NCI-H1092 treated with DMSO at 0.1 percent for 48 hours (cell line): ENCODE measurements at places on chromosomes 7 and 10.

DNA sequence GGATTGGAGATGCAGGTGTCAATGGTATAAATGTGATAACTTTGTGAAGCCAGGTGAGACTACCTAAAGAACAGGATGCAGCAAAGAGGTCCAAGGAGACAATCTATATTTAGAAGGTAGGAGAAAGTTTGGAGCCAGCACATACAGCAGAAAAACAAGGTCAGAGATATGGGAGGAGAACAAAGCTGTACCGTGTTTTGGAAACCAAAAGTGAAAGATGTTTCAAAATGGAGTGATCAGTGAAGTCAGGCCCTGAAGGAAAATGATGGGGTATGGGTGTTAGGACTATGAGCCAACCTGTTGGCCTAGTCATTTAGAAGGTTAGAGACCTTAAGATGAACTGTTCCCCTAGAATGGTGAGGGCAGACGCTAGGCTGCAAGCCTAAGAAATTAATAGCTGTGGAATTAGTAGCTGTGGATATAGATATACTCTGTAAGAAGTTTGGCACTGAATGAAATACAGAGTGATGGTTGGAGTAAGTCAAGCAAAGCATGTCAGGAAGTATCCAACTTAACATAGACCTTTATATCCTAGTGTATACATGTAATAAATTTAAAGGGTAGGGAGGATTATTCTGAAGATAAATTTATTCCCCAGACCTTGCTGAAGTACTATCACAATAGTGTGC is 149.8 kb upstream of the WNT16 start:
- no peak for DNase-seq

- DNase-seq = no peak
Measured at GRCh38 chr10:12634621-12634931, 285.2 kb downstream of the CAMK1D start.

GRCh38 chr7:107993891-107994291 is 9.1 kb downstream of the LAMB1 start:
- peak; percentile 50 for DNase-seq

DNA sequence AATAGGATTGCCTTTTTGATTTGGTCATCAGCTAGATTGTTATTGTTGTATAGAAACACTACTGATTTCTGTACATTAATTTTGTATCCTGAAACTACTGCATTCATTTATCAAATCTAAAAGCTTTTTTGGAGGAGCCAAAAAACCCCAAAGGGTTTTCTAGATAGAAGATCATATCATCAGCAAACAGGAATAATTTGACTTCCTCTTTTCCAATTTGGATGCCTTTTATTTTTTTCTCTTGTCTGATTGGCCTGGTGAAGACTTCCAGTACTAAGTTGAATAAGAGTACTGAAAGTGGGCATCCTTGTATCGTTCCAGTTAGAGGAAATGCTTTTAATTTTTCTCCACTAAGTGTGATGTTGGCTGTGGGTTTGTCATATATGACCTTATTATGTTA is 10.6 kb upstream of the ENTPD7 start:
- no peak for DNase-seq

DNA sequence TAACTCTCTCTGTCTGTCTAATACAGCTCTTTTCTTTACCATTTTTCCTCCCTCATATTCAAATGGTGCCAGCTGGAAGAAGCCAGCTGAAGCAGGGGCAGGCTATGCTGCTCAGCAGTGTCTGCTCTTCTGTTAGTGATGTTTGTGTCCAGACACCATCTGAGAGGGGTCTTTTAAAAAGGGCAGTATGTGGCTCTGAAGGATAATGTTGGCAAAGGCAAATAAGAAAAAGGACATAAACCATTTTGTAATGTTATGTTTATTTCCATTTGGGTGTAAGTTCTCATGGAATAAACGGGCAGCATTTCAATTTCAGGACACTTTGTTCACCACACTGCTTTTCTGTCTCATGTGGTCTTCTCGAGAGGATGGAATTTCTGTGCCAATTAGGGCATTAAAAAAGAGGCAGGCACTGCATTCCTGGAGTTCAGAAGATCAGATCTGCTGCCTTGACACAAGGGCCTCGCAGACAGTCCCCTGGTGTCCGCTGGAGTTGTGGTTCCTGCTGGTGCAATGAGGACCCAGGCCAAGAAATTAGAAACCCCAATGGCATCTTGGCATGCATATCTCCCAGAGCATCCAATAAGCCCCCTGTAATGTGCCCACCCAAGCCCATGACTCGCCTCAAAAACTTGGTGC is 109.0 kb upstream of the ELMO1 start:
- DNase-seq = no peak

DNA sequence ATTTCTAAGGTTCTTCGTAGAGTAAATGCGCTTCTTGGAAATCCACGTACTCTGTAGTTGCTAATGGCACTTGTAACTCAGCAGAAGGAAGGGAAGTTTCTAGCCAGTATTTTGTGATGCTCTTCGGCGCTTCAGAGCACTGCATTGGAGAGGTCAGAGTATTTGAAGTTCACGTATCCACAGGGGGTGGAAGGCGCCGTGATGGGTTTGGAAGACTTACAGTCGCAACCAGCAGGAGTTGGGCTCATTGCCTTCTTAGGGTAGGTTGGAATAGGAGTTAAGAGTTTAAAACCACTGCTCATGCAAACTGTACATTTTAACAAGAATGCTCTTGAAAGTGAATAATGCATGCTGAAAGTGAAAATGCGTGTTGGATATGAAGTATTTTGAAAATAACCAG is 49.1 kb downstream of the SHH start:
- DNase-seq = no peak

- DNase-seq = peak; percentile 72
Measured at GRCh38 chr7:115851291-115851690, 179.3 kb downstream of the TFEC start.

GRCh38 chr10:70041016-70041415 is 11.6 kb upstream of the MACROH2A2 start:
- DNase-seq = no peak

- DNase-seq = no peak
Measured at GRCh38 chr10:79045566-79046175, 23.1 kb upstream of the ZMIZ1 start.

DNA sequence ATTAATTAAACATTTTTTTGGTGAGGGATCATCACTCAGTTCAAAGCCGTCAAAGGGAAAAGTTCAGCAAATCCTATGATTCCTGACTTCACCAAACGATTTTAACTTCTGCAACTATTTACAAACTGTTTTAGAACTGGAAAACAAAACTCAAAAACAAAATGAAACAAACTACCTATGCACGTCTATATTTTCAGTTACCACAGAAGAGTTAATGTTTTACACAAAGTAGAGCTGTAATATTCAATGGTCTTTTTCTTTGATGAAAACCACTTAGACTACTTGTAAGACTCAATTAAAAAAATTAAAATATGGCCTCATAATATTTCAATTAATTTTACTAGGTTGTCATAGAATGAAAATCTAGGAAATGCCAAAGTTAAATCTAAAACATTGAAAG is 131.5 kb downstream of the ATE1 start:
- DNase-seq = no peak

- no peak for DNase-seq
Measured at GRCh38 chr10:29861811-29862505, 197.4 kb downstream of the JCAD start.

DNA sequence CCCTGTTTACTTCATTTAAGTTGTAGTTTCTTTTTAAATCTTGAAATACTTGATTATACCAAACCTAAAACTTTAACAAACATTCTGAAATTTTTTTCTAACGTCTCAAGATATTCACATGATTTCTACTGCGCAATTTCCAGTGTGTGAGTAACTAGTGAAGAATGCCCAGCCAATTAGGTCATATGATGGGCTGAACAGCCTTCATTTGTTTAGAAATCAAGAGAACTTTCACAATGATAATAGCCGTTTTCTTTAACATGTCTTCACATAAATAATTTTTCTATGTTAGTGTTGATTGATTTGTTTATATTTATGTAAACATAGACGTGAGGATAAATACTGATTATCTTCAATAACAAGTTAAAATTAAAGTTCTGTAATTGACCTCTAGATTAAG is 21.8 kb downstream of the STAM start:
- no peak for DNase-seq

DNA sequence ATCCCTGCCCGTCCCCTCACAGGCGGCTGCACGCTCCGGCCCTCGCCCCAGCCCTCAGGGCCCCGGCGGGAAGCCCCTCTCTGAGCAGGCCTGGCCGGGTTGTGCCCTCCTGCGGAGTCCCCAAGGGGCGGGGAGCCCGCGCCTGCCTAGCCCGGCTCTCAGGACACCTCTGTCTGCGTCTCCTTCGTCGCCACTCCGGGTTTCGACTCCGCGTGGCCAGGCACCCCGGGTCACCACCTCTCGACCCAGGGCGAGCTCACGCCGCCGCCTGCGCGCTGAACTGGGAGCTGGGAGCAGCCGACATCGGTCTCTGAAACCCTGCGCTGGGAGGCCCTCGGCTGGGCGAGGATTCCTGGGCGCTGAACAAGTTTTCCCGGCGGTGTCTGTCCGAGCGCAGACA is 6.2 kb upstream of the OGDHL start:
- no peak for DNase-seq

DNA sequence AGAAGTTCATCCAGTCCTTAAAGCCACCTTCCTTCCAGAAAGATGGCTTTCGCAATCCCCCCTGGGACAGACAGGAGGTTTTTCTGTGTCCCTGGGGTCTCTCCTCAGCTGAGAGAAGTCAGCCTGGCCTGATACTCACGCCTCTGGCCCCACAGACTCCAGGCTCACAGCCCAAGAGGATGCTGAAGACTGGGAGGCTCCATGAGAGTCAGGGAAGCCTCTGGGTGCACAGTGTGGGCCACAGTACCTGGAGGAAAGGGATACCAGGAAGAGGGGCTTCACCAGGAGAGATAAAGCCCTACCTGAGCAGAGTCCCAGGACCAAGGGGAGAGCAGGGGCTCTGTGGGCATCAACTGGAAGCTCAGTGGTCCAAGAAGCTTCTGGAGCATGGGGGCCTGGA is 324.4 kb downstream of the GRID1 start:
- DNase-seq = no peak

DNA sequence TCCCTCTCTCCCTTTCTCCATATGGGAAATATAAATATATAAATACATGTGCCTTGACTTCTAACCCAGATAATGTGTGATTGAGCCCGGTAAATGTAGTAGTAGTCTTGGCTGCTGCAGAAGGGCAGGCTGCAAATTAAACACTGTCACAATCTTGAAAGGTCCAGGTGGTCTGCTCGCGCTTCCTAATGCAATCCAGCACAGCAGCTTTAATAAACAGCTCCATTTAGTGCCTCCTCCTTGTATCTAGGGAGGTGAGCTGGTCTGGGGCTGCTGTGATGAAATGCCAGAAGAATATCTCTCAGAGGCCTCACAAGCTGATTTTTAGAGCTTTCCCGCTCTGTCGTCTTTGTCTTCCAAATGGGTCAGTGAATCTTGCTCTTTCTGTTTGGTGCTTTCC is 782 bp downstream of the POU6F2 start:
- DNase-seq = no peak

- no peak for DNase-seq
Measured at GRCh38 chr7:120860156-120860555, 2.2 kb upstream of the TSPAN12 start.

DNA sequence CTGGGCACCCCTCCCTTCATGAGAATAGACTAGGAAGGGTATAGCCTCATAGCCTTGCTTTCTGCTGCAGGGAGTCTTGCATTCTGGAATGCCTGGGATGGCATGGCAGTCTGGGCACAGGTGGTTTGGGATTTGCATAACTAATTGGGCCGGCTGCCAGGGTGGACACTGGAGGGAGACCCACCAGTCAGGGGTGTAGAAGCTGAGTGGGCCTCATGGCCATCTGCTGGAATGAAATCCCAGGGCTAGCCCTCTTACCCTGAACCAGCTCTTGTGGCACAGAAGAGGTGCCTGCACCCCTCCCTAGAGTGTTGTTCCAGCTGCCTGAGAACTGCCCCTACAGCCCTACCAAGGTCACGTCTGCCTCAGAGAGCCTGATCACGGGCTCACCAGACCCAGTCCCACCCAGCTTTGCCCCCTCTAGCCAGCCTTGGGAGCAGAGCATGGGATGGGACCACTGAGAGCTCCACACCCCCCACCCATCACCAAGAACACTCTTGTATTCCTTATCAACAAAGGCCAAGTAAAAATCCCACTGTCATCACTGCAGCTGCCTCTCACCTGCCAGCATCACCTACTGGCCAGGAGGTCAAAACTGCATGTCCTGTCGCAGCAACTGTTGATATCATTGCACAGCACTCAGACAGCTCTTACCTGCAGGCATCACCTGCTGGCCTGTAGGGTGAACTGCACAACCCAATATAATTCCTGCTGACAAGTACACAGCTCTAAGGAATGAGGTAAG is 148.9 kb downstream of the ZEB1 start:
- DNase-seq = no peak

DNA sequence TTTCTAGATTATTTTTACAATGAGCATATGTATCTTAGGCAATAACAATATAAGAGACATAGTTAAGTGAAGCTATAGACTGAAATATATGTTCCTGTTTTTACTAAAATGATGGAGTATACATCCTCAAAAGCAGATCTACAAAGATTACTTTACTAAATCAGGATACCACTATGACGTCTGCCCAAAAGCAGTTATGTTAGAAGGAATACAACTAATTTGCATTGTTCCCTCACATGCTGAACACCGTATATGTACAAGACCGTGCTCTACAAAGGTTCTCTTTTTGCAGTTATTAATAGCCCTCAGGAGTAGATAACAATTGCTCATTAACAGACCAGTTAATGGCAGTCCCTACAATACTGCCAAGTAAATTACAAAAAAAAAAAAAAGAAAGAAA is 137.5 kb downstream of the CD36 start:
- no peak for DNase-seq

DNA sequence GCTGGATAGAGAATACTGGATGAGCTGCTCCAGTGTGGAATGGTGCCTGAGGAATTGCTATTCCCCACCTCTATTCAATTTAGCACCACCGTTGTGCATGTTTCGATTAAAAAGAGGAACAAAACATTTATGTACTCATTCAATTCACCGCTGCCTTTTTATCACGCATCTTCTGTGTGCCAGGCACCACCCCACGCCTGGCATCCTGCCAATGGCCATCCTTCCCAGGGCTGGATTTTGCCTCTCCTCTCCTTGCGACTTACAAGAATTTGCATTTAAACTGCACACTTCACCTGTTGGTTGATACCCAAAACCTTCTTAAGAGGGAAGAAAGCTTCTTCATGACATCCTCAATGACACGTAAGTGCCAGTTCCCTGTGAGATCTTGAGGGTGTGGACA is 110.2 kb upstream of the DPP6 start:
- DNase-seq = no peak

- no peak for DNase-seq
Measured at GRCh38 chr7:83466956-83467355, 182.0 kb downstream of the SEMA3E start.
